Right forelimb (tissue), 1 donor: ENCODE measurements at places on chromosomes 6 and 20.

GRCh38 chr6:19156443-19156842 is 680.7 kb upstream of the ID4 start:
- DNase-seq: no peak

DNA sequence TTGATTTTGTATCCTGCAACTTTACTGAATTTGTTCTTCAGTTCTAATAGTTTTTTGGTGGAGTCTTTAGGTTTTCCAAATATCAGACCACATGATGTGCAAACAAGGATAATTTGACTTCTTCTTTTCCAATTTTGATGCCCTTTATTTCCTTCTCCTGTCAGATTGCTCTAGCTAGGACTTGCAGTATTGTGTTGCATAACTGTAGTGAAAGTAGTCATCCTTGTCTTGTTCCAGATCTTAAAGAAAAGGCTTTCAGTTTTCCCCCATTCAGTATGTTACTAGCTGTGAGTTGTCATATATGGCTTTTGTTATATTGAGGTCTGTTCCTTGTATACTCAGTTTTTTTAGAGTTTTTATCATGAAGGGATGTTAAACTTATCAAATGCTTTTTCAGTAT is 4.6 kb downstream of the MICB start:
- no peak for DNase-seq

DNA sequence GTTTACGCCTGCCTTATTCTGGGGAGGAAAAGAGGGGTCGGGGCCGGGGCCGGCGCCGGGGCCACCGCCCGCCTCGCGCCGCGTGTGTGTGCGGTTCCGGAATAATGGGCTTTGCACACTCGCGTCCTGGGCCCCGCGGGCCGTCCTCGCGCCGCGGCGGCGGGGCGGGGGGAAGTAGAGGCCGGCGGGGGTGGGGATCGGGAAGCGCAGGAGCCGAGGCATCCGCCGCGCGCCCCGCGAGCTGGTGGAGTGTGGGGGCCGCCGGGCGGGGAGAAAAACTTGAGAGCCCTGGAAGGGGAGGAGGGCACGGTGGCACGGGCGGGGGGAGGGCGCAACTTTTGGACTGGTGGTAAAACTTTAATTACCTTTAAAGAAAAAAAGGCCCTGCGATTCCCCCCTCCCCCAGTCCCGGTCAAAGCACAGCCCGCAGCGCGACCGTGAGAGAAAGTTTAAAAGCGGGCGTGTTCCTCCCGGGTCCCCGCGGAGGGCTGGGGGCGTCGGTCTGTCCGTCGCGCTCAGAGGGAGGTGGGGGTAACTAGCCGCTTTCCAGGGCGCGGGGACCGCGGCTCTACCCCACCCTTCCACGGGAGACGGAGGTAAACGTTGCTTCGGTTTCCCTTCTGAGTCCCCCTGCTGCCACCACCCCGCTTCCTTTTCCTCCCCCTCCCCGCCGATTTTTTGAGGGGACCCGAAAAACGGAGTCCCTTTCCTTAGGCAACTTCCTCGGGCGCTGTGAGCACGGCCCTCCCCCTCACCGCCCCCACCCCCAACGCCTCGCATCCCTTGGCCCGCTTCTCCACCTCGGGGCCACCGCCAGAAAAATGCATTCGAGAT is 1.9 kb downstream of the L3MBTL3 start:
- DNase-seq: peak; percentile 65

- no peak for DNase-seq
Measured at GRCh38 chr6:154535851-154536250, 25.4 kb upstream of the CNKSR3 start.

DNA sequence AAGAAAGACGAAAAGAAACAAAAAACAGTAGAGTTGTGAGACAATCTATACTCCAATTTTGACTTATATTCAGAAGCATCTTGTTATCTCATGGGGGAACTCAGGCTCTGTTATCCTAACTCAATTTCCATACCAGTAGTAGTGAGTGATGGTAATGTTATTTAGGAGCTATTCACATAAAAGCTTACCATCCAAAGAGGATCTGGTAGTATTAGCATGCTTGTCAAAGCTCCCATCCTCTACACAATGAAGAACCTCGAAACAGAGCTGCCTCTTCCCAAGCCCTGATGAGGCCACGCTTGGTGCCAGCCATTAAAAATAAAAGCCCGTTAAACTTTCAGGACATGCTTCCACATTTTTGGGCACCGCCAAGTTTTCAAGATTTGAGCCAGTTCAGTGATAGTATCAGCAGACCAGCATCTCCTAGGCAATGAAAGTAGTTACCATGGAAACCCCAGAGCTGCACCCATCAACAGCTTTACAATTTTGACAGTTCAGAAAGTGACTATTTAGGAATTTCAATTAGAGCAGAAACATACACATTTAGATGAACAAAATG is 173.3 kb downstream of the CD83 start:
- no peak for DNase-seq

GRCh38 chr6:75505424-75505823 is 11.8 kb upstream of the FILIP1 start:
- DNase-seq: no peak
